ENCODE measurements at places on chromosomes 11 and 22.

DNA sequence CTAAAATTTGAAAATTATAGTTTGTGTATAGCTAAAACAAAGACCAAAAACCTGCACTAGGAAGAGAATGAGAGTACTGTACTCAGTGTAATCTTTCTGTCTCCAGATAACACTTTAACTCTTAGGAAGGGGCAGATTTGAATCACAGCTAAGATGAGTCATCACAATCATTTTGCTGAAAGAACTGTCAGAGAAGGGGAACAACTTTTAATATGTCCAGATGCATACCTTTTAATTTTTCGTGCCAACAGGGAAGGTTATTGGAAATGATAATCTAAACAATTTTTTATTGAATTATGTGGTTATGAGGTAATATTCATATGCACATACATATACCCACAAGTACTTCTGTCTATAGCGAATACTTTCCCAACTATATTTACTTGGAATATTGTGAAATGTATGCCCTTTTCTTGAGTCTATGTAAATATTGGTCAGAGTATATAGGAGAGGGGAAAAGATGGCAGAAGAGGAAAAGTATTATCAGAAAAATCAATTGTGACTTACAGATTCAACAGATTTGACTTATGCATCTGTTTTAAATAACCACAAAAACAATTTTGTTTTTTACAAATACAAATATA, 51.1 kb upstream of the MUC15 start:
- DNase-seq = no peak

DNA sequence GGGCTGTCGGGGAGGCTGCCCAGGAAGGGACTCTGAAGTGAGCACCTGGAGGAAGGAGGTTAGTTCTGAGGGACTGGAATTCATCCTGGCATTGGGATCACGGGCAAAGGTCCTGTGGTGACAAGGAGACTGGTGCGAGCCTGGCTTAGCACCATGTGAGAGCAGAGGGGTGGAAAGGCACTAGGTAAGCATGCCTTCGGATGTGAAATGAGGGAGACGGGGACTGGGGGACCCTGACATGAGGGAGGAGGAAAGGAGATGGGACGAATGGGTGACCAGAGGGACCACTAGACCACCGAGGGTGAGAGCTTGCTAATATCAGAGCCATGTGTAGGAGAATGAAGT, 3.1 kb upstream of the VPREB1 start:
- DNase-seq = no peak

DNA sequence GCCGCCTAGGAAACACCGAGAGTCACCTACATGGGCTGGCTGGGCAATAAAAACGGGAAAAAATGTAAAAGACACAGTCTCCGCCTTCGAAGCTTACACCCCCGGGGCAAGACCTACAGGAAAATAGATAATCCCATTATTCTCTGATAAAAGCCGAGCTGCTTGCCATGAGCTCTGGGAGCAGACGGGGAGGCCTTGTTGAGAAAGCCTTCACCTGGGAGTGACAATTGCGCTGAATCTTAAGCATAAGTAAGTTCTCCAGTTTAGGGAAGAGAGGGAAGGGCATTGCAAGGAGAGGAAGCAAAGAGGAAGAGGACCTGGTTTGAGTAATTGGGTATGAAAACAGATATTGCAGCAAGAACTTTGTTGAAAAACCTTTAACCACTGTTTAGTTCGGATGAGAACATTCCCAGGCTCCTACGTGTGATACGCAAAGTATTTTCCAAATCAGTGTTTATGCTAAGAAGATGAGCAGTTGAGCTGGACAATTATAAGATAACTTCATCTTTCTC, 813 bp upstream of the BTBD10 start:
- no peak for DNase-seq

GRCh38 chr11:26493616-26494015, 78.4 kb downstream of the MUC15 start:
- DNase-seq = no peak

- DNase-seq = no peak
These were observed 875.8 kb downstream of the BRD1 start for GRCh38 chr22:48951836-48952235.

- no peak for DNase-seq
These were observed 22.9 kb upstream of the TLCD5 start for GRCh38 chr11:120302001-120302805.

All from stimulated activated CD8-positive, alpha-beta memory T cell treated with anti-CD3 and anti-CD28 coated beads, Interleukin-15, amount 100 ng/mL, for 24 hours (primary cell).